ENCODE measurements at places on chromosomes 2 and 18. TPM values are rescaled to one million over a fixed set of nuclear protein-coding genes. Genes with fewer than 3 reads are reported as not detected.

ZEB2 gene
- 4.1 TPM for total RNA-seq

STK39 gene
- 21.8 TPM for total RNA-seq

INHBB gene
- total RNA-seq = not detected

DRC1 gene
- not detected for total RNA-seq

PDE11A gene
- not detected for total RNA-seq

DUSP19 gene
- total RNA-seq = 3.8 TPM

ERMN gene
- 1.6 TPM for total RNA-seq

TMEM169 gene
- 1.8 TPM for total RNA-seq

COL3A1 gene
- total RNA-seq = not detected

CRYBA2 gene
- not detected for total RNA-seq

Measured in activated naive CD4-positive, alpha-beta T cell treated with anti-CD3 and anti-CD28 coated beads, Interleukin-2, amount 50 U/mL, for 72 hours (primary cell).